Placental epithelial cell (primary cell): ENCODE measurements at places on chromosomes 11 and 22. TPM values are rescaled to one million over a fixed set of nuclear protein-coding genes. Genes with fewer than 3 reads are reported as not detected.

The PLXNB2 gene
- total RNA-seq = 146 and 180 TPM in 2 replicates

The TP53AIP1 gene
- 0.33 and 0.39 TPM in 2 replicates for total RNA-seq

The MRGPRX4 gene
- total RNA-seq = not detected in 2 replicates

The MDK gene
- total RNA-seq = 76.0 and 349 TPM in 2 replicates

The NXPE1 gene
- total RNA-seq = not detected in 2 replicates

The SMC1B gene
- total RNA-seq = under 0.01 TPM in 1 of 2 replicates, not detected in the other

The OR8H3 gene
- not detected in 2 replicates for total RNA-seq

The TRIM51 gene
- not detected in 2 replicates for total RNA-seq

The MS4A4E gene
- total RNA-seq = not detected in 2 replicates

The PGA5 gene
- total RNA-seq = not detected in 2 replicates

The YPEL4 gene
- 0.33 and 0.39 TPM in 2 replicates for total RNA-seq

The SYT9 gene
- 0.39 and 0.43 TPM in 2 replicates for total RNA-seq

The NPTXR gene
- 0.43 and 0.79 TPM in 2 replicates for total RNA-seq

The SMARCB1 gene
- 70.7 and 109 TPM in 2 replicates for total RNA-seq

The WBP2NL gene
- total RNA-seq = 1.2 TPM in 2 replicates

The BRMS1 gene
- total RNA-seq = 31.4 and 56.2 TPM in 2 replicates

The TRPC6 gene
- total RNA-seq = under 0.01 TPM in 1 of 2 replicates, not detected in the other

The BTBD18 gene
- not detected in 2 replicates for total RNA-seq

The EMID1 gene
- 0.54 and 3.5 TPM in 2 replicates for total RNA-seq

The SEZ6L gene
- not detected in 2 replicates for total RNA-seq

The APOBEC3A gene
- not detected in 2 replicates for total RNA-seq

The FIBIN gene
- under 0.01 and 0.11 TPM in 2 replicates for total RNA-seq

The OR52A1 gene
- not detected in 2 replicates for total RNA-seq

The MMP27 gene
- total RNA-seq = not detected in 2 replicates

The GPR83 gene
- under 0.01 TPM in 1 of 2 replicates, not detected in the other for total RNA-seq

The CASP4 gene
- total RNA-seq = 22.8 and 36.9 TPM in 2 replicates

The TSKU gene
- 22.8 and 36.8 TPM in 2 replicates for total RNA-seq

The RIMBP3C gene
- 0.79 and 0.87 TPM in 2 replicates for total RNA-seq

The SPON1 gene
- total RNA-seq = under 0.01 TPM in 2 replicates
